ENCODE measurements at places on chromosomes 11 and 22.

DNA sequence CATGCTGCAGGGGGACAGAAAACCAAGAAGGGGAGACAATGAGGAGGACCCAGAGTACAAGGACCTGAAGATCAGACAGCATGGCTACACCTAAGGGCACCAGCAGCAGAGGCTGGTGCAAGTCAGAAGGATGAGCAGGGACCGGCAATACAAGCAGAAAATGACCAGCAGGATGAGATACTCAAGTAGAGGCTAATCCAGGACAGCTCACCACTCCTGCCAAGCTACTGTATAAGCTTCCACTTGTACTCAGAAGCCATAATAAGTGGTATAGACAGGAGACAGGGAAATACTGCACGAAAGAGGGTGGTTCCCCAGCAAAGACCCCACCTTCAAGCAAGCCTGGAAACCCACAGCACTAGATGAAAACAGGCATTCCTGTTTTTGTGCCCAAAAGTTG, 138.7 kb upstream of the ZC3H12C start:
- no peak for DNase-seq

GRCh38 chr11:65868076-65868667, 4.4 kb downstream of the EFEMP2 start:
- DNase-seq, result no peak

- DNase-seq, result no peak
Observed at GRCh38 chr22:44400763-44401060, 88.0 kb upstream of the SHISAL1 start.

GRCh38 chr22:28019881-28020861, 101.1 kb upstream of the PITPNB start:
- peak; percentile 71 for DNase-seq

GRCh38 chr11:76719686-76720085, 49.1 kb upstream of the LRRC32 start:
- DNase-seq, result no peak

GRCh38 chr22:19730198-19730597, 6.9 kb downstream of the GP1BB start:
- DNase-seq, result no peak

- DNase-seq, result no peak
Observed at GRCh38 chr11:34055218-34056000, 3.9 kb downstream of the CAPRIN1 start.

- no peak for DNase-seq
Observed at GRCh38 chr11:133382131-133382812, 150.0 kb downstream of the OPCML start.
